ENCODE measurements at places on chromosomes 7 and 10. TPM values are rescaled to one million over a fixed set of nuclear protein-coding genes. Genes with fewer than 3 reads are reported as not detected.

Gene HOXA13
- total RNA-seq = not detected

Gene CDH23
- total RNA-seq = 10.3 TPM

Gene AOC1
- not detected for total RNA-seq

Gene NUTM2E
- total RNA-seq = 0.09 TPM

Gene ARHGEF5
- 3.7 TPM for total RNA-seq

Gene SAP25
- 1.5 TPM for total RNA-seq

Gene RAPGEF5
- 4.6 TPM for total RNA-seq

Gene UTF1
- not detected for total RNA-seq

Gene SPDYE5
- not detected for total RNA-seq

Gene MACC1
- 7.2 TPM for total RNA-seq

Gene TRPV5
- total RNA-seq = not detected

Gene NACAD
- 0.39 TPM for total RNA-seq

Gene STX1A
- total RNA-seq = 21.9 TPM

Gene INMT
- total RNA-seq = 5.0 TPM

Gene ABCC2
- 0.26 TPM for total RNA-seq

Gene GIMAP2
- total RNA-seq = not detected

Gene HECW1
- total RNA-seq = 0.28 TPM

DNA sequence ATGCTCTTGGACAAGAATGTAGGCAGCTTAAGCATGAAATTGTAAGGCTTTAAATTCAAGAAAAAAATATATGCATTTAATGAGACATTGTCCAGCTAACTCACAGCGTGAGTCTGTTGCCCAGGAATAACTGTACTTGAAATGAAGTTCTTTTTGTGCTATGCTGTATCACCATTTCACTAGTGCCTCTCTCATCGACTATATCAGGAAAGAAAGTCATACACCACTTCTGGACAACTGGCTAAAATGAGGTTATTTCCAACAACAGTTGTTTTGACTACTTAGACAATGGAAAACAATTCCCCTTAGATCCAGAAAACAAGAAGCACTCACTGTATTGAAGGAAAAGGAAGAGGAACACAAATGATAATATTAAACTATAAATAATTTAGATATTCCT, 251.8 kb downstream of the CRPPA start:
- no peak for DNase-seq

- DNase-seq = no peak
Measured at GRCh38 chr10:44011603-44011981, 362.9 kb upstream of the ZNF32 start.

DNA sequence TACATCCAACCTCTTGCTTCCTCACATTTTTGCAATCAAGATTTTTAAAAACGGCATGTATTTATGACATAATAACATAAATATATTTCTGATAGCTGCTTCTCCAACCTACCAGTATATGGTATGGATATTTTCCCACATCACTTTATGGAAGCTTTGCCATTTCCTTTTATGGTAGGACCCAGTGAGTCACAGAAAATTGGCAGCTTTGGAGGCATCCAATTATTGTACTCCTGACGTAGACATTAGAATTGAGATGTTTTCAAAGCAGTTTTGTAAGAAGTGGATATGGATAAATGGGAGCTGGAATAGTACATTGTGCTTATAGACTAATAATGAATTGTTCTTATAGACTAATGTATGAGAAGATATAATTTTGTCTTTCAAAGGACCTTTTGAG, 23.8 kb upstream of the BICC1 start:
- no peak for DNase-seq

GRCh38 chr7:128755075-128755818, 16.1 kb downstream of the CALU start:
- DNase-seq = no peak

GRCh38 chr10:109341986-109342385, 581.3 kb downstream of the XPNPEP1 start:
- DNase-seq = no peak

DNA sequence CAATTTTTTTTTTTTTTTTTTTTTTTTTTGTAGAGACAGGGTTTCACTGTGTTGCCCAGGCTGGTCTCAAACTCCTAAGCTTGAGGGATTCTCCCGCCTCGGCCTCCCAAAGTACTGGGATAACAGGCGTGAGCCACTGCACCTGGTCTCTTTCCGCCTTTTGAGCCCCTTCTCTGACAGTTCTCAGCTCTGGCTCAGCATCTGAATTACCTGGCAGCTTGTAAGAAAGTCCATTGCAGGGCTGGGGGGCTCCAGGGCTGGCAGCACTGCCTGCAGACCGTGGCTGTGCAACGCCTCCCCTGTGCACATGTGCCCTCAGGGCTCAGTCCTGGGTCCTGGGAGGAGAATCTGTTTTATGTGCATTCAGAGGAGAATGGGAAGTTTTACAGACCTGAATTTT, 37.6 kb downstream of the VWA2 start:
- no peak for DNase-seq

- no peak for DNase-seq
Measured at GRCh38 chr7:115127399-115128021, 205.6 kb downstream of the MDFIC start.

DNA sequence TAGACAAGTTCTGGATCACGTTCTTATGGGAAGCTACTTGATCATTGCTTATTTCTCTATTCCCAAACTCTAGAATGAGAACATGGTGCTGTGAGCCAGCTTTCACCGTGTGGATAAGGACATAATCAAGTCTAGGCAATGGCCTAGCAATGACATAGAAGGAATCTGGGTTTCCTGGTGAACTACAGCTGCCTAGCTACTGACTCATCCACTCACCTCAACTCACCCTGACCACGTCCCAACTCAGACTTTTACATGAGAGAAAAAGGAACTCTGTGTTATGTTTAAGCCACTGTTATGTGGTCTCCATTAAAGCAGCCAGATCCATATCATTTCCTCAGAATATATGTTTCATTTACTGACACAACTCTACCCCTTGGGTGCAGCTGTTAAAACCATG, 18.8 kb upstream of the MET start:
- no peak for DNase-seq

DNA sequence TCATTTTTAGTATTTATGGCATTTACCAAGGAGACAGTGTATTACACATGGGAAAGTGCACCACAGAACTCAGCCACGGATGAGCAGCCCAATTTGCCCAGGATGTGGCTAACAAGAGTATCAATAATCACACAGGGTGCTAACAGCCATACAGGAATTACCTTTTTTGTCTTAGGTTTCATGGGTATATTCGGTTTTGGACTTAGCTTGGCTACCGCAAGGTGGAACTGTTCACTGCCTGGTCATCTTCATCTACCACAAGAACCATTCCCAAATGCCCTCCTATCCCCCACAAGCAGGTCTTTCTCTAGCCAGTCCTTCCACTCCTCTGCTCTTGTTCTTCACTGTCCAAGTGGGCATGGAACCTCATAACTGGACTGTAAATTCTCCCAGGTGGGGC, 6.0 kb downstream of the PDLIM1 start:
- DNase-seq = no peak

DNA sequence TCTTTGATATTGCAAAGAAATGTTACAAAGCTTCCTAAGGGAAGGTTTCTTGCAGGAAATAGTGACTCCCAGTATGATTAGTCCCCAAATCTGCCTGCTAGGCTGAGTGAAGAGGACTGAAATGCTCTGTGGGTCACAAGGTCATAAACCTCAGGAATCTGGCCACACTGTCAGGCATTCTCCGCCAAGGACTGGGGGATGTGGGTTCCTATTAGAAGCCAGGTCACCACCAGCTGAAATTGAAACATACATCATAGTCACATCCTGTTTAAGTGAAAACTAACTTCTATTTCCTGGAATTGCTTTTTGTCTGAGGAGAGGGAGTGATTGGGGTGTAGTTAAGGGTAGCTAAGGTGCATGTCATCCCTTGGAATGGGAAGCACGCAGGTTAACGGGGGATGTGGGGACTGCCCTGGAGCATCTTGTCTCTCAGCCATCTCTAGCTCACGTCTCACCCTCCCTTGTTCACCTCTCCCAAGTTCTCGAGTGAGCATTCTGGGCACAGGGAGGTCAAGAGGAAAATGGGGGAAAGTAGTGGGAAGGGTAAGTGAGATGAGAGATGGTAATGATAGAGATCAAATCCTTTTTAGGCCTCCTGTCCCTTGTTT, 12.0 kb upstream of the GSAP start:
- DNase-seq = peak; percentile 28

DNA sequence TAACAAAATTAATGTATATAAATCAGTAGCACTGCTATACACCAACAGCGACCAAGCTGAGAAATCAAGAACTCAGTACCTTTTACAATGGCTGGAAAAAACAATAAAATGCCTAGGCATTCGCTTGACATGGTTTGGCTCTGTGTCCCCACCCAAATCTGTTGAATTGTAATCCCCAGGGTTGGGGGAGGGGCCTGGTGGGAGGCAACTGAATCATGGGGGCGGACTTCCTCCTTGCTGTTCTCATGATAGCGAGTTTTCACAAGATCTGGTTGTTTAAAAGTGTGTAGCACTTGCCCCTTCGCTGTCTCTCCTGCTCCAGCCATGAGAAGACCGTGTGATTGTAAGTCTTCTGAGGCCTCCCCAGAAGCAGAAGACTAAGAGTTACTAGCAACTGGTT, 8.6 kb downstream of the ZNF786 start:
- DNase-seq = no peak

- DNase-seq = no peak
Measured at GRCh38 chr10:116691635-116692034, 50.7 kb downstream of the HSPA12A start.

GRCh38 chr10:88178758-88179157, 315.3 kb downstream of the PTEN start:
- DNase-seq = no peak

DNA sequence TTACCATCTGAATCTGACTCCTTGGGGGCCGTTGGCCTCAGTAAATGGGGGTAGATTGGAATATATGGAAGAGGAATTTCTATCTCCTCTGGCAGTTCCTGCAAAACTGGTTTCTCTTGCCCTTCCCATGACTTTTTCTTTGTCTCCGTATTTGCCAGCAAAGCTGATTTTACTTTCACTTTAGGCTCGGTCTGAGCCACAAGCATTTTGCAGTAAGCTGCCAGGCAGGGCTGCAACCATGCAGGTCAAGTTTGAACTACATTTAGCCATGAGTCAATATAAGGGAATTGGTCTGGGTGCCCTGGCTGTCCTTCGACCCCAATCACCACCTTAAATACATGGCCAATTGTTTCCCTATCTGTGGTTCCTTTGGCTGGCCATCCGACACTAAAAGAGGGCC, 104.3 kb downstream of the TRIM24 start:
- DNase-seq = no peak

DNA sequence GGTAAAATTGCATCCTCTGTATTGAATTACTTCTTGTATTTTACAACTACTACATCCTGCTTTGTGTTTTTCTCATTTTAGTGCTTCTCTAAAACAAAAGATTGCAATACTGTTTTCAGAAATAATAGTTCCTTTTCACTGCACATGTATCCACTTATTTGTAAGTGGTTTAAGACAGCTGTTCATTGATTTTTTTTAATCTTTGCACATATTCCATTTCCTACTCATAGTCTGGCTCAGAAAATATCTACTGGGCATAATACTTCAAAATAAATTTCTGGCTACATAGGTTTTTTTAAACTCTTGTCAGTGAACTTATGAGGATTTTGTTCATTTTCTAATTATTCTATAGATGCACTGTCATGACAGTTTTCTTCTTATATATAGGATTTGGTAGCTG, 54.8 kb downstream of the SND1 start:
- DNase-seq = no peak

- no peak for DNase-seq
Measured at GRCh38 chr7:6020371-6021286, 10.5 kb upstream of the ANKRD61 start.

DNA sequence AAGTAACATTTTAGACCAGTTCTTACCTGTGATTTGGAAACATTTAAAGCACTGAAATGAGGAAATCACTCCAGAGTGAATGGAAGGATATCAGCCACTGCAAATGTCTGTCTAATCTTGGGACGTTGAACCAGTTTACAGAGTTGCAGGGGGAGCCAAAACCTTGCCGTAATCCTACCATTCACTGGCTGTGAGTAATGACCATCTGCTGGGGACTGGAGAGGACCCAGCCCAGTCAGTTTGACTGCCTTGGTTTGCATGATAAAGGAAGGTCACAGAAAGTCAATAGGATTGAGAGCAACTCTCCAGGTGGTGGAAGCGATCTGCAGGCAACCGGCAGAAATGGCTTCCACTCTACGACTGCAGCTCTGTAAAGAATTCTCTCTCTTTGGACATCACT, 167.2 kb downstream of the AKR1D1 start:
- DNase-seq = peak; percentile 95

- peak; percentile 25 for DNase-seq
Measured at GRCh38 chr7:122219253-122219865, 75.3 kb upstream of the AASS start.

GRCh38 chr7:124275411-124275810, 242.5 kb upstream of the TMEM229A start:
- no peak for DNase-seq

DNA sequence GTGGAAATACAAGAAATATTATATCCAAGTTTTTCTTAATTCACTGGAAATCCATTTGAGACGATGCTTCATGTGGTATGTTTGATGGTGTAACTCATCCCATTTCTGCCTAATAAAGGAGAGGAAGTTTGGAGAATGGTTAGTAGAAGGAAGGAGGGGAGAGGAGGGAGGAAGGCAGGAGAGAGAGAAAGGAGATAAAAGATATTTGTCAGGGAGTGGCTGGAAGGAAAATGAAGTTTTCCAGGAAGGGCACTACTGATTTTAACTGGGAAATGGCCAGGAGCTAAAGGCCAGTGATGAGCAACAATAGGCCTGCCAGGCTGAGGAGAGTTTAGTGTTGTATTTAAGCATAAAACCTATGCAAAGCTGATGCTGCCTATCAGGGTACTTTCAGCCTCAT, 182.0 kb downstream of the STK31 start:
- DNase-seq = no peak

GRCh38 chr7:92647011-92647625, 56.9 kb upstream of the FAM133B start:
- no peak for DNase-seq

DNA sequence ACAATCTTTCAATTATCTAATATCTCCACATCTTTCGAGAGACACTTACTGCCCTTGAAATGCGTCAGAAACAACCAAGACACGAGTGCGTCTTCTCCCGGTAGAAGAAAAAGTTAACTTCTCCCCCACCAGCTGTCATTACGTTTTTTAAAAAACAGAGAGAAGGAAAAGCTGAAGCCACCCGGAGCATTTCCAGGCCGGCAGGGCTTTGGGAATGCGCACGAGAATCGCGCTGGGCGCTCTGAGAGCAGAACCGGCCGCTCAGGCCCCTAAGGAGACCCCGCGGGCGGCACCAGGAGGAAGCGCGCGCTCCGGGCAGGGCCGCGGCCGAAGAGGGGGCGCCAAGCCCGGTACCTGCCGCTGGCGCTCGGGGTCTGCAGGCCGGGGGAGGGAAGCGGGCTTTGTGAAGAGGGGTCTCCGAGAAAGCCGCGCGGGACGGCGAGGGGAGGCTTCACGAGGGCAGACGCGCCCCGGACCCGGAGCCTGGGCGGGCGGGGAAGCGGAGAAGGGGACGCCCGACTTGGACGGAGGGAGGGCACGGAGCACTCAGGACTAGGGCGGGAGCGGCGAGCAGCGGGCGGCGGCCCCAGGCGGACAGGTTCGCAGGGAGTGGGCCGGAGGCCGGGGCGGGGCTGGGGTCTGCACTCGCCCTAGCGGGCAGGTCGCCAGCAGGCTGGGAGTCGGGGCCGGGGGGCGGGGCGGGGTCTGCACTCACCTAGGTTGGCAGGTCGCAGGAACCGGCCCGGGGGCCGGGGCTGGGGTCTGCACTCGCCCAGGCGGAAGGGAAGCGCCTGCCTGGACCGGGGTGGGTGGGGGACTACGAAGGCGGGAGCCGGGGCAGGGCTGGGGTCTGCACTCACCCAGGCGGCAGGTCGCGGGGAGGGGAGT, 932 bp downstream of the ESYT2 start:
- peak; percentile 72 for DNase-seq

- no peak for DNase-seq
Measured at GRCh38 chr10:18476076-18476647, 175.2 kb downstream of the NSUN6 start.
